MG63 (cell line): ENCODE measurements at places on chromosomes 7 and 10.

DNA sequence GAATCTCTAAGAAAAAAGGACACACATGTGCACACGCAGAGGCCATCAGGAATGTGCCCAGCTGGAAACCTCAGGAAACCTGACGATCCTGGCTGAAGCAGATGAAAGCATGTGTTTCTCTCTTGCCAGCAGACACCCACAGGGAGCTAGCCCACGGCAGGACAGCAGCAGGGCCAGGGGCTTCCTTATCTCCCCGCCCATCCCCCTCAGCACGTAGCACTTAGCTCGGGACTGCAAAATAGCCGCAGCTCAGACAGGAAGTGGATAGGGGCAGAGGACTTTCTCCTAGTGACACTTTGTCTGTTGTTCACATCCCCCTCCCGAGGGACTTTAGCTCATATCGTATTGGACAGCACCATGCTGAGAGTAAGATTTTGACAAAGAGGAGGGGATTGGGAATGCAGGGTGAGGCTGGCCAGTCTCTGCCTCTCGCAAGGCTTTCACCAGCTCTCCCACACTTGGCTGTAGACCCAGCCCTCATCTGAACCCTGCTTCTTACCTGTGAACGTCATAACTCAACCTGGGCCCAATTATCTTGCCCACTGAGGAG, 63.8 kb downstream of the MKI67 start:
- DNase-seq, result no peak

DNA sequence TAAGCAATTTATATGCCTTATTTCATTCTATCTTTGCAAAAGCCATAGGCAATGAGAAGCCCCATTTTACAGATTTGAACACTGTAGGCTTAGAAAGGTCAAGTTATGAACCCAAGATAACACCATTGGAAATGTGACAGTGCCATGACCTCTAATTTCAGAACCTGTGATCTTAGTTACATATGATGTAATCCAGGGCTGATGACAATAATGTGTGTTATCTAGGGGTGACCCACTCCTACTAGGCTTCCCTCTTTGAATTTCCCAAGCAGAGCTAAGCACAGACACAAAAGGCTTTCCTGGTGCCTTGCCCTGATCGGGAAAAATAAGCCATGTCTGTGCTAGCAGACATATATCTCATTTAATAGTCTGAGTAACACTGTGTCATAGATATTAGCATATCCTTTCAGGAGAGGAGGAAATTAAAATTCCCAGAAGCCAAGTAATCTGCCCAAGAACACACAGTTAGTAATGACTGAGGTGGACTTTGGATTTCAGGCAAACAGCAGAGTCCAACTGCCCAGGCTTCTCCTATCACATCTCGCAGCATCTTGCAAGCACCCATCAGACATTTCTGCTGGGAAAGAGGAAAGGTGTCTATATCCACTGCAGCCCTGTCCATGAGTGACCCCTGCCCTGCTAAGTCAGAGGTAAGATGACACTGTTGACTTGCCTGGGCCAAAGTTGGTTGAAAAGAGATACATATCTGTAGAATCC, 2.8 kb upstream of the TECTB start:
- DNase-seq, result no peak

GRCh38 chr10:78473006-78473405, 439.3 kb downstream of the RPS24 start:
- no peak for DNase-seq

DNA sequence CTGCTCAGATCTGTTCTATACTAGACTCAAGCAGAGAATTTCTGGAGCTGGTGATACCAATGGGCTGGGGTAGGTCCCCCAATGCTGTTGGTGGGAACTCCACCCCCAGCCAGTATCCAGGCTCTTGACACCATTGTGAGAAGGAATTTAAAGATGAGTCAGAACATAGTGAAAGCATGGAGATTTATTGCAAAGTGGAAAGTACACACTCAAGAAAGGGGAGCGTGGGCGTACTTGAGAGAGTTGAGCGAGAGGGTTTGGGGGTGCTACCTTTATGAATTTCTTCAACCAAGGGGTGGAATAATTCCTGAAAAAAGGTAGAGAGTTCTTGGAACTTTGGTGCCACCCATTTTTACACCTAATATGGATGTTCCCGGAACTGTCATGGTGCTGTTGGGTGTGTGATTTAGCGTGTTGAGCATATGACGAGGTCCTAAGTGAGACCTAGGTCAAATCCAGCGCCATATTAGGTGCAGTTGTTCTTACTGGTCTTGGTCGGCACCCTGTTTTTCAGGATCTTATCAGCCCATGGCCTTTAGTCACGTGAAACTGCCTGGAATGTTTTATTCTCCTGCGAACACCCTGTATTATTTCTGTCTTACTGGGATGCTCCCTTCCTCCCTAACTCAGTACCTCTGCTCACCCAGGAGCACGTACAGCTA, 122.0 kb upstream of the AHR start:
- no peak for DNase-seq
